ENCODE measurements at places on chromosomes 6 and 20.

GRCh38 chr20:13101276-13101675 lies 92.5 kb downstream of the SPTLC3 start:
- DNase-seq: no peak

- peak; percentile 32 for DNase-seq
Observed at GRCh38 chr20:23399568-23400241, 21.6 kb downstream of the NAPB start.

- DNase-seq: no peak
Observed at GRCh38 chr20:58140787-58141425, 87.5 kb downstream of the ANKRD60 start.

GRCh38 chr6:138972226-138972665 lies 15.8 kb downstream of the REPS1 start:
- no peak for DNase-seq

DNA sequence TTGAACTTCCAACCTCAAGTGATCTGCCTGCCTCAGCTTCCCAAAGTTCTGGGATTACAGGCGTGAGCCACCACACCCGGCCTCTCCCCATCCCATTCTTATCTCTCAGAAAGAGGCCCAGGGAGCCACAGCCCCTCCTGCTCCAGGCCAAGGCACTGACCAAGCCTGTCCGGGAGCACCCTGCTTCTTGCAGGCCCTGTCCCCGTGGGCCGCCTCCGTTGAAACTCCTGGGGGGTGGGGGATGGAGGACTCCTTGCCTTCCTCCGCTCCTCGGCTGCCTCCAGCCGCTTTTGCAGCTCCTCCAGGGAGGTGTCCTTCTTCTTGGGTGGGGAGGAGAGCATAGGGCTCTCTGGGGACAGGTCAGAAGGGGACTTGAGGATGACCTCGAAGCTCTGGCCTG lies 9.7 kb downstream of the STMN3 start:
- no peak for DNase-seq

DNA sequence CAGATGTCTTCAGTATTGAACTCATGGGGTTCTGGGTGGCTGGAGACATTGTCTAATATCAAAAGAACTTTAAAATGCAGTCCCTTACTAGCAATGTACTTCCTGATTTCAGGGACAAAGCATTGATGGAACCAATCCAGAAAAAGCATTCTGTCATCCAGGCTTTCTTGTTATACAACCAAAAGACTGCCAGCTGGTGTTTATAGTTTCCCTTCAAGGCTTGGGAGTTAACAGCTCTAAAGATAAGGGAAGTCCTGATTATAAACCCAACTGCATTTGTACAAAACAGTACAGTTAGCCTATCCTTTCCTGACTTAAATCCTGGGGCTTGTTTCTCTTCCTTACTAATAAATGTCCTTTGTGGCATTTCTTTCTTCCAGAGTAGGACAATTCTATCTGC lies 160.0 kb downstream of the COL21A1 start:
- no peak for DNase-seq

GRCh38 chr6:118725944-118726343 lies 74.6 kb upstream of the CEP85L start:
- DNase-seq: no peak
